ENCODE measurements at places on chromosomes 6 and 20.

DNA sequence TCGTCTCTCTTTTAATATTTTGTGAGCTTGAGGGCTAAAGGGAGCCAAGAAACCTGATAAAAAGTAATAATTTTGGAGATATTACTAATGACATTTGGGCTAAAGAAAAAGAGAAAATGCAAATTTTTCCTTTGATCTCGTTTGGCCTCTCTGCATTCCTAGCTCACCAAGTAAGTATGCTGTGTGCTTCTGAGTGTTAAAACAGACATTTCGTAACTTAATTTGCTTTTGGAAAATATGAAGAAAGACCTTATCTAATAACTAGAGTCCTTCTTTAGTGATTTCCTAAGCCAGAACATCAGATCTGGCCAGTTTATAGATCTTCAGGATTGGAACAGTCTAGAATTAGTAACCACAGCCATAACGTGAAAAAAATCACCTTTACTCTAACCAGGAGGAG is 872.9 kb upstream of the SLC35B3 start:
- no peak for DNase-seq

DNA sequence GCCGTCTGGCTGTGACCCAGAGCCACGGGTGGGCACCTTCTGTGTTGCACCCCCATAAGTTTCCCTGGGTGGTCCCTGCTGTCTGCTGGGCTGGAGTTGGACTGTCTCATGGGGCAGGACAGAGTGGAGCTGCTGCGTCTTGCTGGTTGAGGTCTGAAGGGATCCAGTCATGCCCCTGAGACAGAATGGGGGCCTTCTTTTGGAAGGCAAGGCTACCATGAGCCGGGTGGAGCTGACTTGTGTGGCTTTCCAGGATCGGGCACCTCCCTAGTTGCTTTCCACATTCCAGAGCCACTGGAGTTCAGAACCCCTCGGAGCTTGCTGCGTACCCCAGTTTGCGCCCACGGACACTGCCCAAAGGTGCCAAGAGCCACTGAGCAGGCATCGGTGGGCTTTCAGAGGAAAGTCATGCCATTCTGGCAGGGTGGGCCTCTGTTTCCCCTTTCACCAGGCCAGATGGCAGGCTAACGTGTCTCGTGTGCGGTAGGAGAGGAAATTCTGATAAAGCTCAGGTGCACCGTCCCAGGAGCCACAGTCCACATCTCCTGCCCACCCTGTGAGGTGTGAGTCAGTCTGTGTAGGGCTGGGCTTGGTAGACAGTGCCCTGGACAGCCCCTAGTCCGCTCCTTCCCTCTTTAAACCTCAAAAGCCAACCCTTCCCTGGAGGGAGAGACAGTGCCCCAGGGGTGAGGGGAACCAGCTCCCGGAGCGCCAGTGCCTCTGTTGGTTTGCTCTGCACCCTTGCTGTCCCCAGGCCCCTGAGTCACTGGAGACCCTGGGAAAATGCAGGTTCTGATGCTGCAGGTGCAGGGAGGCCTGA is 125.3 kb downstream of the SYCP2 start:
- DNase-seq, result no peak

DNA sequence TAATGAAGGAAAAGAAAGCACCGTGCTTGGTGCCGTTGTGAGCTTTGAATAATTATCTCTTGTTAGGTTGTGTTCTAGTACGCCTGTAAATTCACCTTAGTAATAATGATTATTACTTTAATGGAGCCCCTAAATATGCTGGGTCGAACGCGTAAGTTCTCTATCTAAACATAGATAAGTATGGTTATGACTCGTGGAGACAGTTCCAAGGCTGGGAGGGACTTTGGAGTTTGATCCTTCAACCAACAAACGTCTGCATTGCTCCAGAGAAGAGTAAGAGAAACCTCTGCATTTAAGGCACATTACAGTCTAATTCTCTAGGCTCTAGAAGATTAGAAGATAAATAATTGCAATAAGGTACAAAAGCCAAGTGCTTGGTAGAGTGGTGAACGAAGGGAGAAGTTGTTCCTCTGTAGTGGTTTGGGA is 514 bp downstream of the ACOT13 start:
- no peak for DNase-seq

DNA sequence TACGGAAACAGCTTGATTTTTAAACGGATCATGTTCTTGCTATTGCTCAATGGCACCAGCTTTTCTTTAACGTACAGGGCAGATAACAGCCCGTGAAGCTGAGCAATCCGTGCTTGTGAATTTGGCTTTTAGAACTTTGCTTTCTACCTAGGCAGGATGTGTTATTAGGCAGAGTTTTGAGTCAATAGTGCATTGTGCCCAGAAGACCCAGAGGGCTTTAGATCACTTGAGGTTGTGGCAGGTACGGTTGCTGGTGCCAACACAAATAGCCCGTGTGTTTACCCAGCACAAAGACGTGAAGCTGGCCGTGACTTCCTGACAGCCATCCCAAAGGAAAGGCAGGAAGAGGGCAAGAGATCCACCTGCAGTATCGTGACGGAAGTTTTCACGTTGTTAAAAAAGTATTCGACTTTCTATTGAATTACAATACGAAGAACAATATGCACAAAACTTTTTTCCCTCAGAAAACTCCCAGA is 117.4 kb upstream of the FRMD1 start:
- DNase-seq, result no peak

DNA sequence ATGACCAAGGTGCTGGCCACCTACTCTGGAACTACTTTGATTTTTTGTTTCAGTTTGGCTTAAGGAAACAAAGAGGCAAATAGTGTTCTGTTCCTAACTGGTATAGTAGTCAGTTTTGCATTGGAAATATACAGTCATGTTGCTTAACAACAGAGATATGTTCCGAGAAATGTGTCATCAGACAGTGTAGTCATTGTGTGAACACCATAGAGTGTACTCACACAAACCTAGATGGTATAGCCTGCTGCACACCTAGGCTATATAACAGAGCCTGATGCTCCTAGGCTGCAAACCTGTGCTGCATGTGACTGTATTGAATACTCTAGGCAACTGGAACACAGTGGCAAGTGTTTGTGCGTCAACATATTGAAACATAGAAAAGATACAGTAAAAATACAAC is 80.4 kb downstream of the ARID1B start:
- no peak for DNase-seq

GRCh38 chr6:127518710-127519468 is at the start of gene MTCL3:
Gene MTCL3 (minus strand): TSS chr6:127519335.
- DNase-seq, result no peak

DNA sequence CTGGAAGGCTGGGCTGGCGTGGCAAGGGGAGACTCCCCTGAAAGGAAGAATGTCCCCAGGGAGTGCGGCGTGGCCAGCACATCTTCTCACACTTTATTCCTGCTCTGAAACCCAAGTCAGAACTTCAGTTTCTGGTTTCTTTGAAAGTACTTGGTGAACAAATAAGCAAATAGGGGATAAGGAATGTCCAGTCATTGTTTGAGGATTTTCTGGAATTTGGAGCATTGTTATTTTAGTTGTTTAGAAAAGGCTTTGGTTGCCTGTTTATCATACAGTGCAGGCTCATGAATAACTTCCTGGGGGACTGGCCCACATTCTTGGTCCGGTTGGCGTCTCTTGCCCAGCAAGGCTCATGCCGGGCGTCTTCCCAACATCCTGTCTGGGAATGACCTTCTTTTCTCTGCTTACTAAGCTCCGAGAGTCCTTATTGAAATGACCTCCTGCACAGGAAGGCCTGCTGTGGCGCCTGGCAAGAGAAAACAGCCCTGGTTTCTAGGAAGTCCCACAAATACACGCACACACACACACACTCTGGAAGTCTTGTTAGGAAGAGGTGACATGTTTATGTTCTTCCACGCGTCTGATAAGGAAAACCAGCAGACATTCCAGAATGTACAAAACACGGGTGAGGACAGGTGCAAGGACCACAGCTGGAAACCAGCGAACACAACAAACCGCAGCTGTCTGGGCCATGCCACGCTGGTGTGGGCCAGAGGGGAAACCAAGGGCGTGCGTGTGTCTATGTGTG is 71.9 kb downstream of the TMEM170B start:
- peak; percentile 78 for DNase-seq

GRCh38 chr6:141248021-141248799 is 884.5 kb upstream of the GJE1 start:
- DNase-seq, result no peak

DNA sequence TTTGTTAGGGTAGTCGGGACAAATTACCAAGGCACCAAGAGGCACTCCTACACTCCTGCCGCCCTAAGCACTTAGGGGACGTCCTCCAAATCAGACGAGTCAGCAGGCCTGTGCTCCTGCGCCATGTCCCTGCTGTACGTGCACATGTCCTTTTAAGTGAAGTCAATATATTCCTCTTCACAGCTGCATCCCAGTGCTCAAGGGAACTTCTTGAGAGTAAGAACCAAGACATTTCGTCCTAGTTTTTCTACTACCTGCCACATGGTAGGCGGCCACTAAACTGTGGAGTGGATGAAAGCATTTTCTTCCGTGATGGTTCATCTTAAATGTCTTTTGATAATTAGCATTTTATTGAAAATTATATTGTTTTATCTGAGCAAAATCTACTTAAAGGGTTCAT is 100.7 kb downstream of the RPP40 start:
- DNase-seq, result no peak

- no peak for DNase-seq
These were observed 324.2 kb upstream of the HSF2 start for GRCh38 chr6:122075084-122075838.

DNA sequence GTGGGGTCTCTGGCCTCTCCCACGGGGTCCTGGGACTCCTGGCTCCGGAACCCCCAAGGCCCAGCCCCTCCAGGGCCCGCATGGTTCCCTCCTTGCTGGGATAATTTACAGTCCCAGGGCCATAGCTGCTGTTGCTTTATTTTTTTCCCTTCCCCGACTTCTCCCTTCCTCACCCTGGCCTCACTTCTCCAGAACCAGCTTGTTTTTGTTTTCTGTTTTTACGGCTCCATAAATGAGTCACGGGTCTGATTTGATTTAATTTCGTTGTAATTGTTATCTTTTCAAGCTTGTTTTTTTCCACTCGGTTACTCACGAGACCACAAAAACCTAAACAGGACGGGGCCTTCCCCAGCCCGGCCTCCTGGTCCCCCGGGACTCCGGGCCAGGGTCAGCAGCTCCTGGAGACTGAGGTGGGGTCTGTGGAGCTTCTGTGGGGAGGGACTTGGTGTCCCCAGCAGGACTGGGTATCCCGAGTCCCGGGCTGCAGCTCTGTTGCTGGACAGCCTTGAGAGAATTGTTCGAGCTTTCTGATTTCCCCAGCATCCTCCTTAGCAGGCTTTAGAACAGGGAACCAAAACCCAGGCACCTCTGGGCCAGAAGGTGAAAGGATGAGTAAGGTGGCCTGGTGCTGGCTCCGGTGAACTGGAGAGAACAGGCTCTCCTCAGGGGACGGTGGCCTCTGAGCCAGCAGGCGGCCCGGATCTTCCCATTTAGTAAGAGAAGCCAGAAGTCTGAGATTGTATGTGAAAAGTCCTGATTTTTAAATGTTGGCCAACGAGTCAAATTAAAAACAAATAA is 94.9 kb downstream of the CEBPB start:
- DNase-seq, result no peak

DNA sequence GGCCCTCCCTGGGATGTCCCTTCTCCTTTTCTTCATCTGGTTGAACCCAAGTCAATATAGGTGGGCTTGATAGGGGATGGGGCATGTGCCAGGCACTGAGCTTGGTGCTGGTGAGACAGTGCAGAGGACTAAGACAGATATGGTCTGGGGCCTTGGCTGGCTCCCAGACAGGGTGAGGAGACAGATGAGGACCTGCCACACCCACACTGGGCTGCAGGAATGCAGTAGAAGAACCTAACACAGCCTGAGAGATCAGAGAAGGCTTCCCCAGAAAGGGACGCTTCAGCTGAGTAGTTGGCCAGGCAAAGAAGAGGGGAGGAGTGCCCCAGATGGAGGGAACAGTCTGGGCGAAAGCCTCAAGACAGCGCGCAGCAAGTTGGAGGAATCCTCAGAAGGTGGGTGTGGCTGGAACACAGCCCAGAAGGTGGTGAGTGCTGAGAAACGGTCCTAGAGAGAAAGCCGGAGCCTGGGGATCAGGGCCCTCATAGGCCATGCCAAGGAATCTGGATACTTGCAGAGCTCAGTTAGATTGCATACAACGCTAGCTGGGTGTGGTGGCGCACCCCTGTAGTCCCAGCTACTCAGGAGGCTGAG is 26.4 kb downstream of the CD40 start:
- DNase-seq, result no peak

- peak; percentile 55 for DNase-seq
These were observed 53.7 kb downstream of the BMP7 start for GRCh38 chr20:57212534-57213276.

GRCh38 chr20:57417051-57417689 is 26.0 kb downstream of the RBM38 start:
- no peak for DNase-seq

DNA sequence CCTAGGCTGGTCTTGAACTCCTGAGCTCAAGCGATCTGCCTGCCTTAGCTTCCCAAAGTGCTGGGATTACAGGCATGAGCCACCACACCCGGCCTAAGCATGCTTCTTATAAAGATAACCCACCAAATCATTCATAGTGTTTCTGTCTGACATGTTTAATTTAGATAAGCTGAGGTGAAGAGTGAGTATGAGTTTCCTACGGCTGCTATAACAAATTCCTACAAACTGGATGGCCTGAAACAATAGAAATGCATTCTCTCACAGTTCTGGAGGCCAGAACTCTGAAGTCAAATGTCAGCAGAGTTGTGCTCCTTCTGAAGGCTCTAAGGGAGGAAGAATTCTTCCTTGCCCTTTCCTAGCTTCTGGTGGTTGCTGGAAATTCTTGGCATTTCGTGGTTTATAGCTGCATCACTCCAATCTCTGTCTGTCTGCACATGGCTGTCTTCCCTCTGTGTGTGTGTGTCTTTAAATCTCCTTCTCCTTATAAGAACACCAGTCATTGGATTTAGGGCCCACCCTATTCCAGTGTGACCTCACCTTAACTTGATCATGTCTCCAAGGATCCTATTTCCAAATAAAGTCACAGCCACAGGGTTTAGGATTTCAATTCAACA is 29.9 kb downstream of the MAPK13 start:
- DNase-seq, result no peak

DNA sequence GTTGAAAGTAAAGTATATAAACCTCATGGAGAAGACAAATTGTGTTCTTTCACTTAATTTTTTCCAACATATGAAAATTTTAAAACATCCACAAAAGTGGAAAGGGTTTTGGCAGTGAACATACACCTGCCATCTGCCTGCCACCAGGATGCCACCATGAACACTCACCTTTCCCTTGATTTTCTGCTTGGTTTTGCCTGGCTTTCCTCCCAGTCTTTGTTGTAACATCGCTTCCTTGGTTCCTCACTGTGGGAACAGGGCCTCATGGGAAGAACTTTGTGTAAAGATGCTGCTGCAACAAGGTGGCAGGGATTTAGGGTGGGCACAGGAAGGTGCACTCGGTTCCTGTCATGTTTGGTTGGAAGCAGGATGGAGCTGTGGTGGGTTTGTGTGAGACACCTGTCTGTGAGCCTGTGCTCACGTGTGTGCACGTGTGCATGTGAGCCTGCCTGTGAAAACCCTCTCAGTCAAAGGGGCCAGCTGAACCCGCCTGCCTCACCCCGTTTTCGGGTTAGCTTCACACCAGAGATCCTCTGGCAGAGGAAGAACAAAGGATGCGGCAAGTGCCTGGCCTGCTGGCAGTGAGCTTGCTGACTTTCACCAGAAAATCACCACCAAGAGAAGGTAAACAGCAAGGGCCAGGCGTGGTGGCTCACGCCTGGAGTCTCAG is 11.0 kb upstream of the RBM38 start:
- no peak for DNase-seq
